ENCODE measurements at places on chromosomes 13 and 19.
A peak's percentile ranks its signal among the peaks of the same experiment; 100 is the strongest.

- DNase-seq = no peak
Observed at GRCh38 chr19:4541114-4541805, 1.4 kb upstream of the LRG1 start.

DNA sequence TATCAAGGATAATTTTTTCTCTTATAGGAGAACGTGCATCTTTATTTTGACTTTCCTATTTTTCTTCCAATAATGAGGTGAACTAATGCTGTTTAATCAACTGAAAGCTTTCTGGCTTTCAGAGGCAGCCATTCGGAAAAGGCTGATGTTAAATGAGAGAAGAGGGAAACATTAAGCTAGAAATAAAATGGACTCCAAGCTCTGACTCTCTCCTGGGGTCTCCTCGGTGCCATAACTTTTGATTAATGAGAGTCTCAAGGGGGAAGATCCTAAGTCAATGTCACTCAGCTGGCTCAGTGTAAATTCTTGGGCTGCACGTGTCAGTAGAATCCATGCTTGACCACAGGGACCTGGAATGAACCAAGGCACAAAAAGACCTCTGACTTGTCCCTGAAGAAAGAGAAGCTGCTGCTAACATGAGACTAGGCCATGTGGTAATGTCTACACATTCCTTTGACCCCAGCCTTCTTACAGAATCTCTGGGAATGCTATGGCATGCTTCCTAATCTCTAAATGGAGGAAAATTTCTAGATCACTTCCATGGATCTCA is 152.2 kb upstream of the RFC3 start:
- no peak for DNase-seq

DNA sequence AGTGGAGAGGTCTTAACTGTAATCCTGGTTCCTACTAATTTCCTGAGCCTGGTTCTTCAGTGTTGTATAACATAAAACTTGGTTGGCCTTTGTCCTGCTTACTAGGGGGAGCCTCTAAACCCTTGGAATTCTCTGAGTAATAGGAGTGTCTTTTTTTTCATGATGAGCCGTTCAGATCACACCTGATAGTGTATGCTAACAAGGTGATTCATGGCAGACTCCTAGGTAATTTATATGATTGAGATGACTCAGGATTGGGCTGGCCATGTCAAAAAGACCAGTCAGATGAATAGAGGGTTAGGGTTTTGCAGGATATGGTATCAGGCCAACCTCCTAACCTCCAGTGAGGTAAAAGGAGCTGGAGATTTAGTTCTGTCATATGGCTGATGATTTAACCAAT is 135.8 kb upstream of the KLF12 start:
- DNase-seq = no peak

DNA sequence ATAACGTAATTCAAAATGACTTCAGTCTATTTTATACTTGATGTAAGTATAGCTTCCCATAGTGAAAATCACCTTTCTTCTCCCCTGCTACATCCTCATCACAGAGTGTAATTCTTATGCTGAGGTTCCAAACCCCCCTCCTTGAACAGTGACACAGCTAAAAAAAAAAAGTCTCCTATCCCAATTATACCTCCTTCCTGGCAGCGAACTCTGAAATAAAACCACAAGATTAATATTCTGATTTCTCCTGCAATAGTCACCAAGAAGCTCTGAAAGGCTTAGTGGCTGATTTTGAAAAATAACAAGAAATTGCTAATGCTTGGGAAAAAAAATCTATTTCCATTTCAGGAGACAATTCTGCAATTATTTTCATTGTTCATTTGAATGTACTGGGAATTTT is 36.3 kb downstream of the EFNB2 start:
- no peak for DNase-seq

DNA sequence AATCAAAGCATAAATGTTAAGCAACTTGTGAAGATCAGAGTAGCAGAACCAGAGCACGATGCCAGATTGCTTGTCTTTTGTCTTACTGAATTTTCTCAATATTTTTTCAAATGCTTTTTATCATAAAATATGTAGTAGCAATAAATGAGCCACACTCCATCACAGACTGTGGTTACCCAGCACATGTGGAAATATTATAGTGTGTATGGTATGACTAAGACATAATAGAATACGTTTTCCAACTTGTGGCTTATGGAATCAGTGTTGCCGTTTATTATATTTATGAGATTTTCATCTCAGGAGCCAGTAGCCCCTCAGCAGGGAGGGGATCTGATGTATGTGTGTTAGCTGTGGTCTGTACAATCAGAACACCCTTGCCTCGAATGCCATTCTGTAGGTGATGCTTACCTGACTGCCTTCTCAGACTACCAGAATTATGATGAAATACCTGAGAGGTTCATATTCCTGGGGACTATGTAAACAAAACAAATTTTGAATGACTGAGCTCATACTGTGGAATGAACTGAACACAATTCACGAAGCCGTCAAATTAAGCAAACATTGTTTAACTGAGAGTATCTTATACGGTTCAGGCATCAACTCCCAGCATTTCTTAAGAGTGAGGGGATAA is 1.9 kb downstream of the SCEL start:
- DNase-seq = no peak

DNA sequence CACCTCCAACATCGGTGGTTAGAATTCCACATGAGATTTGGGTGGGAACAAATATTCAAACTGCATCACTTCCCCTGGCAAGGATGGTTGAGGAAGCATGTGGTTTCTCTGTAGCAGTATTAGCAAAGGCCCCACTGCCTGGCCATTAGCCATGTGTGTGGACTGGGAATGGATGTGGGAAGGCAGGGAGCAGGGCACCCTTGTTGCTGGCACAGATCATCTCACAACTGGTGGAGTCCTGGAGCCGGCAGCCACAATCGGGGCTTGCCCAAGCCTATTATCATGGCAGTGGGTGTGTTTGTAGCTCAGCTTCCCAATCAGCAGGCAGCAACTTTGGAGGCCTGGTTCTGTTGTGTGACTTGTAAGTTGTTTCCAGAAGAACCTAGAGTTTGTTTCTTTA is 391.9 kb downstream of the DLEU7 start:
- DNase-seq = no peak

- DNase-seq = no peak
Observed at GRCh38 chr19:35608251-35608650, 4.3 kb upstream of the HAUS5 start.

DNA sequence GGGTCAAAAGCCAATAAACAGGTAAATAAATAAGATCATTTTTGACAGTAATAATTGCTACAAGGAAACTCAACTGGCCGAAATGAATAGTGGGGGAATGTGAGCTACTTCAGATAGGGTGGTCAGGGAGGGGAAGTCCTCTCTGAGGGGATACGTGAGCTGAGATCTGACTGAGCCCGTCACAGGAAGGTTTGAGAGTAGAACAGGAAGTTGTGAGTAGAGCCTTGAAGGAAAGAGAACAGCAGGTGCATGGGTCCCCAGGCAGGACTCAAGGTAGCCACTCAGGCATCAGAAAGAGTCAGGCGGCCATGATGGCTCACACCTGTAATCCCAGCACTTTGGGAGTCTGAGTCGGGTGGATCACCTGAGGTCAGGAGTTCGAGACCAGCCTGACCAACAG is 6.3 kb downstream of the IRGQ start:
- DNase-seq = no peak

GRCh38 chr19:6062274-6062673 is 48.0 kb downstream of the RFX2 start:
- DNase-seq = peak; percentile 44

DNA sequence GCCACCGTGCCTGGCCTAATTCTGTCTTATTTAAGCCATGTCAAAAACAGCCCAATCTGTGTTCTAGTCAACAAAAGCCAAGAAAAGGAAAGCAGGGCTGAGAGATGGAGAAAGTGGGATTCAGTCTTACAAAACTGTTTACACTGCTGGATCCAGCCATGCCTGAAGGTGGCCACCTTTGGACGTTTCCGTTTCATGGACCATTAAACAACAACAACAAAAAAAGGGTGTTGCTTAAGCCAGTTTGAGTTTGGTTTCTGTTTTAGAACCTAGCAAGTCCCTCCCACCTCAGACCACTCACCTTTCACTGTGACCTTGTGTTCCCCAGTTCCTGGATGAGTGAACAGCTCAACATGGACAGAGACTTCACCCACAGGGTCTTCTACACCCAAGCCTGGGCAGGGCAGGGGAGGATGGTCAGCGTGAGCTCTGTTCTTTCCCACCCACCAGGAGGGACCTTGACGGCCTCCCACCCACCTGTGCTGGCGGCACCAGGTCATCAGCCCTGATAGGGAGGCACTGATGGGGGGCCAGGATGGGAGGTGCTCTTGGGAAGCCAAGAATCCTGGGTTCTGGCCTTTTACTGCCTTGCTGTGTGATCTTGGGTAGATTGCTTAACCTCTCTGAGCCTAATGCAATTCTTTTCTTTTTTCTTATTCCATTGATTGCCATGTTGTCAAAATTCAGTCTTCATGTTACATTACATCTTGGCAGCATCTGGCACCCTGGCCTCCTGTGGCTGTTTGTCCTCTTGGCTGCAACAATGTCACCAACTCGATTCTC is 56.2 kb downstream of the COLGALT1 start:
- DNase-seq = no peak

DNA sequence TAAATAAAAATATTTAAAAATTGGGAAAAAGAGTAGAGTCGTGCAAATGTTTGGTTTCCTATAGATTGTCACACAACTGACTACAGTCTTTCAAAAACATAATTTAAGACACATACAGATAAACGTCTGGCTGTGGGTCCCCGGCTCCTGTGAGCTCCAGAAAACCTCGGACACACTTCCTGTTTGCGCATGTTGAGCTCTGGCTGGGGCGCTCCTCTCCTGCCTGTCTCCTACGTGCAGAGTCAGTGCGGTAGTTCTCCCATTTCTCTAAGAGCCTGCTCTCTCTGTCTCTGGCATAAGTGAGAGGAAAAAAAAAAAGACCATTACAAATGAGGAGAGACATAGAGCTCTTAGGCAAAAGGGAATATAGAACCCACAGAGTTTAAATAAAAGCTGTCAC is 128.2 kb upstream of the OBI1 start:
- no peak for DNase-seq

DNA sequence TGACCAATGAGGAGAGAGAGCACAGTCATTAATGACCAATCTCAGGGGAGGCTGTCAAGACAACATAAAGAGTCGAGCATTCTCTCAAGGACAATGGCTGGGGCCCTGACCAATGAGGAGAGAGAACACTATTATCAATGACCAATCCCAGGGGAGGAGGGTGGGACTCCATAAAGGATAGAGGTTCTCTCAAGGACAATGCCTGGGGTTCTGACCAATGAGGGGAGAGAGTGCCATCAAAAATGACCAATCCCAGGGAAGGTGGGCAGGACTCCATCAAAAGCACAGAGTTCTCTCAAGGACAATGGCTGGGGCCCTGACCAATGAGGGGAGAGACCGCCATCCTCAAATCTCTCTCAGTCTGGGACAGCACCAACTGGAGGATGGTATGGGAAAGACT is 3.3 kb upstream of the KLK11 start:
- DNase-seq = no peak

- DNase-seq = no peak
Observed at GRCh38 chr19:5617080-5617479, 5.5 kb downstream of the SAFB2 start.

DNA sequence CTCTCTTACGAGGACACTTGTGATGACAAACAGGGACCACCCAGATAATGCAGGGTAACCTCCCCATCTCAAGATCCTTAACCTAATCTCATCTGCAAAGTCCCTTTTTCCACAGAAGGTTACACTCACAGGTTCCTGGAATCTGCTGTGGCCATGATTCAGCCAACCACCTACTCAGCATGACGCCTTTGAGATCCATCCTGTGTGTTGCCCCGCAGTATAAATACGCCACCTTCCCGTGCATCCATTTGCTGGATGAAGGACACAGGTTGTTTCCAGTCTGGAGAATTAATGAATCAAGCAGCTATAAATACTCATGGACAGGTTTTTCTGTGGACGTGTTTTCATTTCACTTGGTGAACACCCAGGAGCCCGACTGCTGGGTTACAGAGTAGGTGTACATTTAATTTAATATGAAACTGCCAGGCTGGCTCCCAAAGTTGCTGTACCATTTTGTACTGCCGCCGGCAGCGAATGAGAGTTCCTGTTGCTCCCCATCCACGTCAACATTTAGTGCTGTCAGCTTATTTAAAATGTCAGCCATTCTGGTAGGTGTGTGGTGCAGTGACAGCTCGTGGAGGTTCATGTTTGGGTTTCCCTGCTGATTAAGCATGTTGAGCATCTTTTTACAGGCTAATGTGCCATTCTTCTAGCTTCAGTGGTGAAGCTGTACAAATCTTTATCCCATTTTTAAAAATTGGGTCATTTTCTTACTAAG is 40.2 kb downstream of the ELL start:
- no peak for DNase-seq

DNA sequence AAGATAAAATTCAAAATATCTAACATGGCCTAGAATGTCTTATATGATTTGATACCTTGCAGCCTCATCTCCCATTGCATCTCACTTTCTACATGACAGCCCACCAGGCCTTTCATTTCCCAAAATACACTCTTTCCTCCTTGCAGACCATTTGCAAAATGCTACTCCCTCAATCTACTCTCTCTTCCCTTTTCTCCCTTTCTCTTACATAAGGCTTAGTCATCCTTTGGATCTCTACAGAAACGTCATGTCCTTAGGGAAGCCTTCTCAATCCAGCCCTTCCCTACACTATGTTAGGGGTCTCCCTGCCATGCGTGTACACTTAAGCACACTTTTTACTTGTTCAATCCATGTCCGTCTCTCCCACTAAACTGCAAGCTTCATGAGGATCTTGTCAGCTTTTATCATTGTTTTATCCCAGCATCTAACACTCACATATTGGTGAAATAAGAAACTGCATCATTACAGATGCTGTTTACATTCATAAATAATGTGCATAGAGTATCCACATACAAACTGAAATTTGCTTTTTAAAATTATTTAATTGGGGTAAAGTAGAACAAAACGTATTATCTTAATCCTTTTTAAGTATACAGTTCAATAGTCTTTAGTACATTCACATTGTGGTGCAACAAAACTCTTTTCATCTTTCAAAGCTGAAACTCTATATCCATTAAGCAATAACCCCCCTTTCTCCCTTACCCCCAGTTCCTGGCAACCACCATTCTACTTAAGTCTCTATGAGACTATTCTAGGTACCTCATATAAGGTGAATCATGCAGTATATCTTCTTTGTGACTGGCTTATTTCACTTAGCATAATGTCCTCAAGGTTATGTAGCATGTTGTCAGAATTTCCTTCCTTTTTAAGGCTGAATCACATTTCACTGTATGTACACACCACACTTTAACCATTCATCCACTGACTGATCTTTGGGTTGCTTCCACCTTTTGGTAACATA is 11.5 kb upstream of the WBP4 start:
- no peak for DNase-seq
